Neuronal stem cell (in vitro differentiated cells): ENCODE measurements at places on chromosomes 11 and 22.

DNA sequence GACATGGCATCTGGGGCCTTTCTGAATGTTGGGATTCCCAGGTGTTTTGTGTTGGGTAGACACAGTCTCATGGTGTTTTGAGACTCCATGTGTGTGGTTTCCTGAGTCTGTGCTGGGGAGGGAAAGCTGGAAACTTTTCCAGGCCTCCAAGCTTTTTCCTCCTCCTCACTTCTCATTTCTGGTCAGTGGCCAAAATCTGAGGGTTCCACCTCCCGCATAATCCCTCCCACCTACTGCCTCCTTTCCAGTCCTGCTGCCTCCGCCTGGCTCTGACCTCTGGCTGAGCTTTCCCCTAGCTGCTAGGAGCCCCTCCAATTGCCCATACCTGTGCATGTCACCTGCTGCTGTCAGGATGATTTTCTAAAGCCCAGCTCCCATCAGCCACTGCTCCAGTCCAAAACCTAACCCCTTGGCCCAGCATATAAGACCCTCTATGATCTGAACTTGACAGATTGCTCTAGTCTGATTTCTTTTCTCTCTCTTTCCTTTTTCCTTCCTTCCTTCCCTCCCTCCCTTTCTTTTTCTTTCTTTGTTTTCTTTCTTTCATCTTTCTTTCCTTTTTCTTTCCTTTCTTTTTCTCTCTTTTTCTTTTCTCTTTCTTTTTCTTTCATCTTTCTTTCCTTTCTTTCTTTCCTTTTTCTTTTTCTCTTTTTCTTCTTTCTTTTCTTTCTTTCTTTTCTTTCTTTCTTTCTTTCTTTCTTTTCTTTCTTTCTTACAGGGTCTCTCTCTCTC, 51.4 kb upstream of the NECTIN1 start:
- H3K27ac ChIP-seq: no peak overlapping the region
- H3K4me1 ChIP-seq: peaks cover 3% of the 10 kb centered on the region
- DNase-seq: no peak
- H3K36me3 ChIP-seq: no peaks in the 10 kb centered on the region
- H3K4me3 ChIP-seq: no peak overlapping the region

- H3K4me1 ChIP-seq: no peaks in the 10 kb centered on the region
- H3K27me3 ChIP-seq: no peaks in the 10 kb centered on the region
- H3K4me3 ChIP-seq: no peak overlapping the region
- H3K27ac ChIP-seq: no peak overlapping the region
Observed at GRCh38 chr22:24060375-24060788, 49.3 kb downstream of the CABIN1 start.

GRCh38 chr11:9664276-9665171, 647 bp downstream of the SWAP70 start:
- H3K4me3 ChIP-seq: peak overlapping the region; percentile 62
- no peak overlapping the region for H3K27ac ChIP-seq
- no peak for DNase-seq
- no peaks in the 10 kb centered on the region for H3K4me1 ChIP-seq

- H3K4me3 ChIP-seq: no peak within 1 kb of the TSS
- H3K27me3 ChIP-seq: no peaks in the 10 kb centered on the region
- H3K27ac ChIP-seq: peak within 1 kb of the TSS; percentile 83
- H3K36me3 ChIP-seq: no peaks in the 10 kb centered on the region
- DNase-seq: no peak
Observed at GRCh38 chr22:39097098-39098020, at the start of gene APOBEC3H. APOBEC3H (plus strand) TSS chr22:39097244; CDS start chr22:39100279, 3,035 bp downstream.

DNA sequence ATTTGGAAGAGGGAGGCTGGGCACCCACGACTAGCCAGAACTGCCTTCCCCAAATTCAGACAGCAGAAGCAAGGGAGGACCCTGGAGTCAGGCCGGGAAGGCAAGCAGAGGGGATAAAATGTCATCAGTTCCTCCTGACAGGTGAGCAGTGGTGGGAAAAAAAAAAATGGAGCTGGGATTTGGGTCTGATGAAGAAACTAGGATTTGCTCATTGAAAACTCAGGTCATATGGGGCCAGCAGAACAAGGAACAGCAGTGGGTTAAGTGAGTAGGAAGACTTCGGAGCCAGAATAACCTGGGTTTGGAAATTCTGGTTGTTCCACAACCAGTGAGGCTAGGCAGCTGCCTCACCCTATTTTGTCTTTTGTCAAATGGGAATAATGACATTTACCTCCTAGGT, 28.9 kb upstream of the DRD2 start:
- no peak overlapping the region for H3K27ac ChIP-seq
- no peaks in the 10 kb centered on the region for H3K4me1 ChIP-seq
- DNase-seq: no peak
- H3K36me3 ChIP-seq: peaks cover 1% of the 10 kb centered on the region
- no peaks in the 10 kb centered on the region for H3K27me3 ChIP-seq
